ENCODE measurements at places on chromosomes 16 and 17.
A peak's percentile ranks its signal among the peaks of the same experiment; 100 is the strongest.

DNA sequence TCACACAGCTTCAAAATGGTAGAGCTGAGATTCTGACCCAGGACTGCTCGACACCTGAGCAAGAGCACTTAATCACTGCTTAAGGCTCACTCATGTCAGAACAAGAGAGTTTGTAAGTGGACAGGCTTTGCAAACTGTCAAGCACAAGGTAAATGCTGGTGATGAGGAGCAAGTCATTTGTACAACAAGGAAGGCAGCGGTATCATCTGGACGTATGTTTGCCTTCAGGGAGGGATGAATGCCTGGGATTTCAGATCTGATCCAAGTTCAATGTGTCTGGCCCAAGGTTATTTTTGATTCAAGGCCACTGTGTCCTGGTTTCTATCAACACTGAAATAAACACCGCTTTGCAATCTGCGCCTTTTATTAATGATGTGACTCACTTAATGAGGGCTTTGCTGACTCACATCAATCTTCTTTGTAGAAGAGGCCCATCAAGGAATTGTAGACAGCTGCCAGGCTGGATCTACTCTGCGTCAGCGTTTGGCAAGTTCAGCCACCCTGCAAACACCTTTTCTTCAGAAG is 174.4 kb upstream of the HS3ST3A1 start:
- peak; percentile 90 for DNase-seq

- peak; percentile 13 for DNase-seq
Measured at GRCh38 chr16:52912565-52913173, 140.0 kb downstream of the CHD9NB start.

DNA sequence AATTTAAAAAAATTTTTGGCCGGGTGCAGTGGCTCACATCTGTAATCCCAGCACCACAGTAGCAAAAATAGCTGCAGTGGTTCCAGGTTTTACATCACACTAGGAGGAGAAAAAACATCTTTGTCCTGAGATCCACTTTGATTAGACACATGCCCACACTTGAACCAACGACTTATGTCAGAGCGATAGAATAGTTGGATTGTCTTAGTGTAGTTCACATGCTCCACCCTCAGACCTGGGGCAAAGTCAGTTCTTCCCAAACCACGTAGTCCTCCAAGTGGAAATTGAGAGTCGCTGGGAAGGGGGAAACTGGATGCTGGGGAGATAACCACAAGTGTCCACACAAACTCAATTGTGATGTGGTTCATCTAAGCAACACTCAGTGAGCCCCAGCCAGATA is 11.4 kb upstream of the ITGAM start:
- DNase-seq = peak; percentile 71

GRCh38 chr17:7226721-7227710 is 7.3 kb downstream of the ACADVL start:
- DNase-seq = no peak

DNA sequence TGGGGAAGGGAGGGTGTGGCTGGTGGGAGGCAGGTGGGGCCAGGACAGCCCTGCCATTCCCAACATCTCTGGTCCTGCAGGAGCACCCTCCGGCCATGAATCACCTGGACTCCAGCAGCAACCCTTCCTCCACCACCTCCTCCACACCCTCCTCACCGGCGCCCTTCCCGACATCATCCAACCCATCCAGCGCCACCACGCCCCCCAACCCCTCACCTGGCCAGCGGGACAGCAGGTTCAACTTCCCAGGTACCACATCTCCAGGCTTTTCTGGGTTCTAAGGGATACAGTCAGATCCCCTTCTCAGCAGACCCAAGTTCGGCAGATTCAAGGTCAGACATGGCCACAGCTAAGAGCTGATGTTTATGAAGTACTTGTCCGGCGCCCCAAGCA is 33.8 kb upstream of the LGALS9 start:
- DNase-seq = no peak

- DNase-seq = peak; percentile 55
Measured at GRCh38 chr17:78986649-78987328, 7.1 kb upstream of the LGALS3BP start.

DNA sequence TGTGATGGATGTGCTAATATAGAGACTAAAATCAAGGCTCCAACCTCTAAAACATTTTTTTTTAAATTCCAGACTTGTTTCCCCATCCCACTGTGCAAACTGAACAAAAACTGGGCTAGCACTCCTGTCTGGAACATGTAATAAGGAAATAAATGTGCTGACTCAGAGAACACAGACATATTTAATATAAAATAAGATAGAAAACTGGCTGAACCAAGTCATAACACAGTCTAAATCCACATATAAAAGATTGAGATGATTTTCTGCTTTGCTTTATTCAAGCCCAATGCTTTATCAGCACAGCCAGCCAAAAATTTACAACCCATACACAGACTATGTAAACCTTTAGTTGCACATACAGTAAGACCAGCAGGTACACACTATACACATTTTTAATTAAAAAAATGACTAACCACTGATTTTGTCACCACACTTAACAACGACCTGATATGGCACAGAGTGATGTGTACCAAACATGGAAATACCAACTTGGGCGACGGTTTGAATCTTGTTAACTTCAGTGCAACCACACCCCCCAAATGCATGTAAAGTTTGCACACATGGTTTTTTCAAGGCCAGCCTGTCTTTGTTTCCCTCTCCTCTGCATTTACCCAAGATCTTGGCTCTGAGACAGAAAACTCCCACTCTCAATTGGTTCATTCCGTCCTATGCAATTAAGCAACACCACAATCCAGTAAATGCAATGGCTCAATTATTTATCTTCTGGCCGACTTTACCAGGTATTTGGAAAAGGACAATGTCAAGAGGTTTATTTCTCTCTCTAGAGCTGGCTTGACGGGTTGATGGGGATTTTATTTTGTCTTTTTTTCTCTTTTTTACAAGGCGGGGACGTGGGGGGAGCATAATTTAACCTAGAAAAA is 1.2 kb downstream of the STAT3 start:
- no peak for DNase-seq

Measured in foreskin keratinocyte (primary cell).